ENCODE measurements at places on chromosomes 2 and 18.

GRCh38 chr2:74585406-74586185, 31.1 kb downstream of the DOK1 start:
- DNase-seq, result peak; percentile 26

DNA sequence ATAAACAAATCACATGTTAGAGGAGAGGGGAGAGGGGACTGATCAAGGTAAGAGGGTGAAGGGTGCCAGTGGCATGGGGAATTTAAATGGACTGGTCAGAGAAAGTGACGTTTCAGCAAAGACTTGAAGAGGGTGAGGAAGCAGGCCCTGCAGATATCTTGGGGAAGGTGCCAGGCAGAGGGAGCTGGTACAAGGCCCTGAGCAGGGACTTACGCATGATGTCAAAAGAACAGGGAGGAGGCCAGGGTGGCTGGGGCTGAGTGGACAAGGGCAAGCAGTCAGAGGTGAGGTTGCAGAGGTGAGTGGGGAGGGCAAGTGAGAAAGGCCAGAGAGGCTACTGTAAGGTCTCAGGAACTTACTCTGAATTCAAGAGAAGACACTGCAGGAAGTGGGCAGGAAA, 53.3 kb upstream of the RMP24 start:
- no peak for DNase-seq

DNA sequence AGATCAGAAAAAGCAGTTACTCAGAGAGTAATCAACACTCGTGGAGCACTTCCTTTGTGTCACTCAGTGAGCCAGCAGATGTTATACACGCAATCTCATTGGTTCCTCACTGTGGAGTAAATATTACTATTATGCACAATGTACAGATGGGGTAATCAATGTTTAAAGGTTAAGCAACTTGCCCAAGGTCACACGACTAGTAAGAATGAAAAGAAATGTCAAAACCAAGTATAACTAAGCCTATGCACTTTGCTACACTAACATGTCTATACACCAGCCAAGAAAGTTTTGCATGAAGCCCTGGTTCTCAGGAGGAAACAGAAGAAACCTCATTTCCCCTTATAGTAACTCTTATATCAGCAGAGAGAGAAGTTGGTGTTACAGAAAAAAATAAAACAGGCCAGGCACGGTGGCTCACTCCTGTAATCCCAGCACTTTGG, 5.4 kb downstream of the METTL21A start:
- DNase-seq, result no peak

DNA sequence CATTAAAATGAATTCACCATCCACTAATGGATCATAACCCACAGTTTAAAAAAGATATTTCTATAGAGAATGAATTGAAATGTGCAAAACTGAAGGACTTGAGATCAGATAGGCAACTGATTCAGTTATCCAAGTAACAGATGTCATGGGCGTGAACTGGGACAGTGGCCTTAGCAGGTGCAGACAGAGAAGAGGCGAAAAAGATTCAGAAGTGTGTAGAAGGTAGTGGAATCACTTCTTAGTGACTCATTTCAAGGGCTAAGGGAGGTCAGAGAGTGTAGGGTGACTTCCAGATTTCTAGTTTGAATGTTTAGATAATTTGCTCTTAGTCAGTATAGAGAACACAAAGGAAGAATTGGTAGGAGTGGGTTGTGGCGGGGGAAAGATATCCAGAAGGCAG, 79.7 kb downstream of the EHBP1 start:
- no peak for DNase-seq

- no peak for DNase-seq
Measured at GRCh38 chr2:9991829-9992273, 40.4 kb downstream of the GRHL1 start.

DNA sequence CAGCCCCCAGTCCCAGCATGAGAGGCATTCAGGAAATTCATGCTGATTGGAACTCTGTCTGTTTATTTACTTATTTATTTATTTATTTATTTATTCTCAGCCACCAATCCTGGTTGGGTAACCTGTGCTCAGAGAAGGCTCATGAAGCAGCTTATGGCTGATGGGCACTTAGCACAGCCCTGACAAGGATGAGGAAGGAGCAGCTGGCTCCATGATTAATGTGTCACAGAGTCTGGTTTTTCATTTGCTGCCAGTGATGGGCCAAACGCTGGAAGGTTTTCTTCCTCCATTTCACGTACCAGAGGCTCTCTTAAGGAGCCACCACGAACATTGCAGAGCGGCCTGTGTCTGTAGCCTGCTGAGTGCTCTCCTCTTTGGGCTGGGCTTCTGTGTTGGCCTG, 28.3 kb upstream of the KCNS3 start:
- DNase-seq, result no peak

GRCh38 chr18:12884406-12885323, 628 bp upstream of the PTPN2 start:
- no peak for DNase-seq

DNA sequence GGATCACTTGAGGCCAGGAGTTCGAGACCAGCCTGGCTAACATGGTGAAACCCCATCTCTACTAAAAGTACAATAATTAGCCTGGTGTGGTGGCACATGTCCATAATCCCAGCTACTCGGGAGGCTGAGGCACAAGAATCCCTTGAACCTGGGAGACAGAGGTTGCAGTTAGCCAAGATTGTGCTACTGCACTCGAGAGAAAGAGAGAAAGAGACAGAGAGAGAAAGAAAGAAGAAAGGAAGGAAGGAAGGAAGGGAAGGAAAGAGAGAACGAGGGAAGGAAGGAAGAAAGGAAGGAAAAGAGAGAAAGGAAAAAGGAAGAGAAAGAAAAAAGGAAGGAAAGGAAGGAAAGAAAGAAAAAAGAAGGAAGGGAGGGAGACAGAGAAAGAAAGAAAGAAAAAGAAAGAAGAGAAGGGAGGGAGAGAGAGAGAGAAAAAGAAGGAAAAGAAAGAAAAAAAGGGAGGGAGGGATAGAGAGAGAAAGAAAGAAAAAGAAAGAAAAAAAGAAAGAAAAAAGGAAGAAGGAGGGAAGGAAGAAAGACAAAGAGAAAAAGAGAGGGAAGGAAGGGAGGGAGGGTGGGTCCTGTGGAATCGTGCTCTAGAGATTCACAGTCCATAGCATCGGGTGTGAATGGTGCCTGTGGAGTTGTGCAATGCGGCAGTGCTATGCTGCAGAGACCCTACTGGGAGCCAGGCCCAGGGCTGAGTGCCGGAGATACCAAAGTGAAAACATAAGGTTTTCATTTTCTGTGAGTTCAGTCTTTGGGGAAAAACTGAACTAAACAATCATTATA, 4.6 kb upstream of the SDC1 start:
- DNase-seq, result no peak
